ENCODE measurements at places on chromosomes 2 and 18.

GRCh38 chr2:160916300-160916699 is 243.9 kb upstream of the TANK start:
- no peak for DNase-seq

DNA sequence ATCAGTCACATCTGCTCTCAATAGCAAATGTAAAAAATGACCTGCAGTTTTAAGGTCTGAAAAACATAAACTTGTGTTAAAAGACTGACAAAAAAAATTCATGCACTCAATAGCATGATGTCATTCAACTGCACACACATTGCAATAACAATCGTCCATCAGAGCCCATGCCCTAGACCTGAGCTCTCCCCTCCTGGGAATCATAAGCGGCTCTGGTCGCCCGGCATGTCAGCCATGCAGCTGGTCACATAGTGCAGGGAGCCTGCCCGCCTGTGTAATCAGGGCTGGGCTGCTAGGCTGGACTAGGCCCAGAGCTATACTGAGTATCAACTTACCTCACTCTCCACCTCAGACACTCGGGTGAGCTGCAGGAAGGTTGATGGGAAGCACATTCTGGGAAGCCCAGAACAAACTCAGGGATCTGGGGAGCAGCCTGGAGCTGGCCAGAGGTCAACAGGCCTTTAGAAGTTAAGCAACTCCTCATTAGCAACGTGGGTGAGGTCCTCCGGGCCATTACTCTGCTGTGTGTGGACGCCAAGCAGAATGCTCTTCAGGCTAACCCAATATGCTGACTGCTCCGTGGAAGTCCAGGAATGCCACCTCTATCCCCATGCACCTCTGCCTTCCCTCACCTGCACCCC is 165.5 kb downstream of the TTC32 start:
- no peak for DNase-seq

GRCh38 chr2:144603334-144603733 is 83.4 kb upstream of the ZEB2 start:
- DNase-seq: no peak

- DNase-seq: no peak
Observed at GRCh38 chr18:6279308-6279707, 135.4 kb downstream of the L3MBTL4 start.
